ENCODE measurements at places on chromosomes 1 and 21.

GRCh38 chr21:45560106-45561021, 18.1 kb upstream of the SLC19A1 start:
- DNase-seq = no peak

DNA sequence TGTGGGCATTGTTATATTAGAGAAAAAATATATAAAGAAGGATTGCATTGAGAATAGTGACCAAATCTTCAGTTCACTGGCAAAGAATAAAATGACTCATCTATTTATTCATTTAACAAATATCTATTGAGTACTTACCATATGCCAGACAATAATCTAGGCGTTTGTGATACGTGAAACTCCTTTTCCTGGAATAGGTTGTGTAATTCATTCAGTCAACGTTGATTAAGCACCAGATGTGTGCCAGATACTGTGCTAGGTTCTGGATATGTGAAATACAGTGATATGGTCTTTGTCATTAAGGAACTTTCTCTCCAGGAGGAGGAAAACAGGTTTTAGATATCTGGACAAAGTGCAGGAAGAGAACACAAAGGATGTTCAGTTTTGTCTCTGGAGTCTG, 344.5 kb downstream of the RWDD3 start:
- no peak for DNase-seq

DNA sequence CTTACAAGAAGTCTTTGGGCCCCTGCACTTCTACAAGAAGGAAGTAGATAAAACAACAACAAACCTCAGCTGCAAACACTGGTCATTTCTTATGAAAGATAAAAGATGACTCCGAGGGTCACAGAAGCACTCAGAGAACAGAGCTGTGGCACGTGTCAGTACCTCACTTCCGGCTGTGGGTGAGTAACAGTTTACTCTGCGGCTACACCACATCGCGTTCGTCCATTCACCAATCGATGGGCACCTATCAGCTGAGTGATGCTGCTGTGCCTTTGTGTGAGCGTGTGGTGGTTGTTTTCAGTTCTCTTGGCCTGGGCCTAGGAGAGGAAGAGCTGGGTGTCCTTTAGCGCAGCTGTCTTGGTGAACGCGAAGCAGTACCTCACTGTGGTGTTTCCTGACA, 49.9 kb downstream of the COL6A1 start:
- DNase-seq = no peak

DNA sequence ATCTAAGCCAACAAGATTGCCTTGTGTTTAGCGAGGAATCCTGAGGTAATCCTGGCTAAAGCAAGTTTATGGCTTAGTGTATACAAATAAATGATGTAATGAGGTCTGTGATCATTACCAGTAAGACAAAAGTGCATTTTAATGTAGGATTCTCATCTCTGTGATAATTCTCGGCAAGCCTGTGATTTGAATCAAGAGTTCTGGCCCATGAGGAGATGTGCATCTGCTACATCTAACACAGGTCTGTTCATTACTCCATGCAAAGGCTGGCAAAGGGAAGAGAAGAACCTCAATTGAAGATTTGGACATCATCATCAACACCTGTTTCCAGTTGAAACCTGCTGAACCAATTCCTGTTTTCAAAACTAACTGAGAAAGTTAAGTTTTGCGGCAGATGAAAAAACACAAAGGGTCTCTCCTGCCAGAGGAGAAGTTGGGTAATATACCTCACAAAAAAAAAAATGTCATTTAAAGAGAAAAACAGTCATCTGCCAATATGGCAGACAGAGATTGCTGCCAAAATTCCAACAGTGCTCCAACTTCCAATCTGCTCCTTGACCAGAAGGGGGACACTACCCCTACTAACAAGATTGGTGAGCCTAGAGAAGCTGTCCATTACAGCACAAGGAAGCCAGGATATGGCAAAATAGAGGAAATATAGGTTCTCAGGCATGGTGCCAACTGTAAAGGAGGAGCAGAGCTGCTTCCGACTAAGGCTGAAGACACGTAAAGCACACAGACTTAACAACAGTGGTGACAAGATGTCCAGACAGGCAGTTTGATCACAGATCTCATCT, 453.7 kb downstream of the TTLL7 start:
- no peak for DNase-seq

- no peak for DNase-seq
Observed at GRCh38 chr1:171807556-171807955, 26.1 kb downstream of the METTL13 start.

DNA sequence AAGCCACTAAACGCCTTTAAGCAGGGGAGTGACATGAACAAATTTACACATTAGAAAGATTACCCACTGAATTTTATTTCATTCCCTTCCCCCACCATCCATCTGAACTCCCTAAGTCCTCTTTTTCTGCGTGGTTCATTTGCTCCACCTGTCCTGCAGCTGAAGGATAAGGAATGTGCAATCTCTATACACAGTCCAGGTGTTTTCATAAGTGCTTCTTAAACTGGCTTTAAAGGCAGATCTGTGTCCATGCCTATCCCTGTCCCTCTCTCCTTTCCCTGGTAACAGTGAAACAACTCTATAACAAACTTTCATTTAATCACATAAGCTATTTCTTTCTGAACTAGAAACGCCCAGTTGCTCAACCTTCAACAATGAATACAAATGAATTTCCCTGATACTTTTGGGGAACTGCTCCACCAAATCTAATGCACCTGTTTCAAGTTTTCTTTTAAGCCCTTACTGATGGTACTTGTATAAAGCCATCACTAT, 8.4 kb downstream of the GSTM3 start:
- no peak for DNase-seq

- no peak for DNase-seq
Observed at GRCh38 chr1:39391691-39392679, 99.5 kb upstream of the BMP8A start.

DNA sequence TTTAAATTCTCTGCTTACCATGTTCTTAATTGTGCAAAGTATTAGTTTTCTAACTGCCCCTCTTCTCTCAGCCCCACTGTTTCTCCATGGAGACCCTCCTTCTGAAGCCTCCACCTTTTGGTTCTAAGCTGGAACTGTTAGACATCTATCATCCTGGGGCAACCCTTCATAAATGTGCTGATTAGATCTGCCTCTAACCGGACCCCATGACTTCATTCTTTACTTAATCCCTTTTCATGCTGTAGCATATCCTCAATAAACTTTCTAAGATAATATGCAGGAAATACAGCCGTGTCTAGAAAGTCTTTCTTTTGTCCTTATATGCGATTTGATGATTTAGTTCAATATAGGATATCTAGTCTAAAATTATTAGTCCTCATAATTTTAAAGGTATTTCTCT, 1020.1 kb downstream of the ADGRL2 start:
- no peak for DNase-seq

DNA sequence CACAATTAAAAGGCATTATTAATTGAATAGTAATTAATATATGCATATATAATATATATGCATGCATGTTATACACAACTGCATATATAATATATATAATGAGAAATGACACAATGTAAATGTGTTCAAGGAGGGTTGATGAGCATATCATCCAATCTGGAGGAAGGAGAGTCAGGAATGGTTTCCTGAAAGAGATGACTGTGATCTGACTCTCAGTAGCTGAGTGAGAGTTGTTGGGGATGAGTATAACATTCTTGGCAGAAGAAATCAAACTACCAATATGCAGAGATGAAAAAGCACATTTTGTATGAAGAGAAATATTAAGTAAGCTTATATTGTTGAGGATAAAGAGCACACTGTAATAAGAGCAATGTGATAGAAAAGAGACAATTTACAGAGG, 37.3 kb downstream of the F13B start:
- no peak for DNase-seq

DNA sequence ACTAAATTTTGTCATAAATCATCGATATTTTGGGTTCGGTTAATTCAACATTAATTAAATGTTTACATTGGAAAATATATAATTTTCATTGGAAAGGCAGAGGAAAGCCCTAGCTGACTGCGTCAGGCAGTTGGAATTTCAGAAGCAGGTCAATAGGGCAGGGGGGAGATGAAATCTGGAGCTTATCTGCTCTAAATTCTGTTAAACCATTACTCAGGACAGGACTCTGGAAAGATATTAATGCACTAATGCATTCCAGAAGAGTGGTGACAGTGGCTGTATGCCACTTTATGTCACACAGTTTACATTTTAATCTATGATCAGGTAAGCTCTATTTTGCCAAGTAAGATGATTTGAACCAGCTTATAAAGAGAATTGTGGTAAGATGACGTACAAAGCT, 153.0 kb upstream of the B3GALT2 start:
- DNase-seq = no peak

GRCh38 chr1:181601186-181601950, 118.1 kb downstream of the CACNA1E start:
- no peak for DNase-seq

- no peak for DNase-seq
Observed at GRCh38 chr1:95057351-95057750, 15.4 kb downstream of the ALG14 start.

DNA sequence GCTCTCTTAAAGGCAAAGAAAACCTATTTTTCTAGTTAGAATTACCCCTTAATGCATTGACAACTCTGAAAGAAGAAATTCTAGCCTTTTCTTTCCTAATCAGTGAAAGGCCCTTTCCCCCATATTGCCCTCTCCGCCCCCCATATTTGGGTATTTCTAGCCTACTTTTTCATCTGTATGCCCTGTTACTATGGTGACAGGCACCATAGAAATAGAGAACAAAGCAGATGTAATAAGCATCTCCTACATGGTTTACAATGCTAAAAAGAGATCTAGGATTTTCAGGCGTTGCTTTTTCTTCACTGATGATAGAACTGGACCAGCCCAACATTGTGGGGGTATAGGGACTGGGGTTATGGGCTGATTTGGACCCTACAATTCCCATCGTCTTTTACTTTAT, 14.5 kb downstream of the LRRC8B start:
- DNase-seq = no peak

DNA sequence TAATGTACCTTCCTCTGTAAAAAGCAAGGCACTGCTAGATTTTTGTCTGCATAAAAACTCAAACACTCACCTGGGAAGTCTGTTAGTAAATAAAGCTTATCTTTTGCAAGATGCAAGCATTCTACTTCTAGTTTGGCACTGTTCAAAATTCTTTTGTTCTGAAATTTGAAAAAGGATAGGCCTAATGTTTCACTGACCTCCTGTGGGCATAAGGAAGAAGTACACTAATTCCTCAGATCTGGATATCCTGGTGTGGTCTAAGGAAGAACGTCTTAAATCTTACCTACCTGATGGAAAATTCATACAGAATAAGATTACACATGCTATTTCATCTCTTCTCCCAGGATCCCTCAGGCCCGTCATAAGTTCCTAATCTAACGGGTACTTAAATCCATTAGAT, 93.5 kb upstream of the CAMK1G start:
- DNase-seq = no peak

DNA sequence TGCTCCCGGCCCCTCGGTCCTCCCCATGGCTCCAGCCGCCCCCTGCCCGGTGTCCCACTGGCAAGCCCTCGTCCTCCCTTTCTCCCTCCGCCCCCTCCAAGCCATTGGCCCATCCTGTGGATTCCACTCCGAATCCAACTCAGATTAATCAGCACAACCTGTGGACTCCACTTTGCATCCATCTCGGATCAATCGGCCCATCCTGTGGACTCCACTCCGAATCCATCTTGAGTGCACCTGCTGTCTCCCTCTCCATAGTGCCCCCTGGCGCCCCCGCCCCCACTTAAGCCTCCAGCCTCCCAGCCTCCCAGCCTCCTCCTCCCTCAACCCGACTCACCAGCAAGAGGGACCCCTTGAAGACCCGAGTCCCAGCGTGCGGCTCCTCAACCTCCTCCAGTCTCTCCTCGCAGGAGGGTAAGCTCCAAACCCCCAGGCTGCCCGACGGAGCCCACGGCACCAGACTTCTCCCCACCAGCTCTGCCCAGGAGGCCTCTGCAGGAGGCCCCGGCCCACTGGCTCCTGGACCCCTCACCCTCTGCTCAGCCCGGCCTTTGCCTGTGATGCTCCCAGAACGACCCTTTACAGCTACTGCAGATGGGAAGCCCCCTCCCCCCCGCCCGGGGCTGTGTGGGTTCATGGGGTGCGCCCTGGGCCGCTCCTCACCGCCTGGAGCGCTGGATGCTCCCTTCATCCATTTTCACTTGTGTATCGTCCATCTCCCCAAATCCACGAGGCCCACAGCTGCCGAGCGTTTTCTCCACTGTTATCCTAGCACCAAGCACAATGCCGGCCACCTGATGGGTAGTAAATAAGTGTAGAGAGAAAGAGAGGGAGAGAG, 40.6 kb upstream of the TSPEAR start:
- DNase-seq = no peak

DNA sequence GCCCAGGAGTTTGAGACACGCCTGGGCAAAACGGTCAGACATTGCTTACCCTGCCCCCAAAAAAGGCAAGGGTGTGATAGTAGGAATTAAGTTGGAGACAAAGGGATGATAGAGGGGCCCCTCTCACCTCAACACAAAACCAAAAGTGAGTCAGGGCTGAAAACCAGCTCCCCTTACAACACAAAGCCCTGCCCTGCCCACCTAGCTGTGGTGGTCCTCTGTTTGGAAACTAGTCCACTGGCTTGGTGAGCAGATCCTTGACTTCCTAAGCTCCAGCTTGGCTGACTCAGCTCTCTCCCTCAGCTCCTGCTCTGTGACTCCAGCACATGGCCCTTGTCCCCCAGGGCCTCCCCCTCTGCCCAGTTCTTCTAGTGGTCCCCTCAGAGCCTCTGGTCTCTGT, 603.8 kb downstream of the PTPRC start:
- DNase-seq = no peak

DNA sequence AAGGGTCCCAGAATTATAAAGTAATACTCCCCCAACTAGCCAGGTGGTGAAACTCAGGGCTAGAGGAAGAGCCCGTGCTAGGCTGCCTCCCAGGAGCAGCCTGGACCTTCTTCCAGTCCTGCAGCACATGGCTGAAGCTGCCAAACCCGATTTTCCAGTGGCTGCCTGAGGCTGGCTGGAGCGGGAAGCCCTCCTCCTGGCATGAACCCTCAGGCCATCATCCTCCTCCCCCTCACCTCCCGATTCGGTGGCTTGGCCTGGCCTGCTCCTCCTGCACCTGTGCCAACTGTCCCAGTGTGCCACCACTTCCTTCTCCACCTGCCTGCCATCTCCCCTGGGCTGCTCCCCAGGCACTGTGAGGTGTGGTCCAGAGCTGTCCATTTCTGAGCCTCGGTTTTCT, 3.0 kb upstream of the TSPAN1 start:
- DNase-seq = no peak

DNA sequence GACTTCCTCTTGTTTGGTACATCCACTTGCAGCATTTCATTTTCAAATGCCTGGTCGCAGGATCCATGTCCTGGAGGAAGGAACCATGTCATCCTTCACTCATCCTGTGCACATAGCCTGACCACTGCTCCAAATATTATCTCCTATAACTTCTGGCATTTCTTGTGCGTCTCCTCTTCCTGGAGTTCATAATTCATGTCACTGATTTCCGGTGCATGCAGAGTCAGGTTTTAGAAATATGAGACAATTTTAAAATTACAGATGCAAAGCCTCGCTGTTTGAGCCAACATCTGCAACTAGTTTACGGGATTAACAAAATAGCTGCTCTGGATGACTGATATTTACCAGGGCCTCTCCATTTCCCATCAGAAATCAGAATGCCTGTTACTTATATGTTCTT, 268.1 kb downstream of the DNM3 start:
- DNase-seq = no peak

Measured in stimulated activated naive CD8-positive, alpha-beta T cell treated with anti-CD3 and anti-CD28 coated beads, Interleukin-15, Interleukin-2, amounts not matched to agents 100 U/mL and 50 U/mL, for 24 hours (primary cell).